Pons (tissue), 1 donor: ENCODE measurements at places on chromosomes 7 and 10.

DNA sequence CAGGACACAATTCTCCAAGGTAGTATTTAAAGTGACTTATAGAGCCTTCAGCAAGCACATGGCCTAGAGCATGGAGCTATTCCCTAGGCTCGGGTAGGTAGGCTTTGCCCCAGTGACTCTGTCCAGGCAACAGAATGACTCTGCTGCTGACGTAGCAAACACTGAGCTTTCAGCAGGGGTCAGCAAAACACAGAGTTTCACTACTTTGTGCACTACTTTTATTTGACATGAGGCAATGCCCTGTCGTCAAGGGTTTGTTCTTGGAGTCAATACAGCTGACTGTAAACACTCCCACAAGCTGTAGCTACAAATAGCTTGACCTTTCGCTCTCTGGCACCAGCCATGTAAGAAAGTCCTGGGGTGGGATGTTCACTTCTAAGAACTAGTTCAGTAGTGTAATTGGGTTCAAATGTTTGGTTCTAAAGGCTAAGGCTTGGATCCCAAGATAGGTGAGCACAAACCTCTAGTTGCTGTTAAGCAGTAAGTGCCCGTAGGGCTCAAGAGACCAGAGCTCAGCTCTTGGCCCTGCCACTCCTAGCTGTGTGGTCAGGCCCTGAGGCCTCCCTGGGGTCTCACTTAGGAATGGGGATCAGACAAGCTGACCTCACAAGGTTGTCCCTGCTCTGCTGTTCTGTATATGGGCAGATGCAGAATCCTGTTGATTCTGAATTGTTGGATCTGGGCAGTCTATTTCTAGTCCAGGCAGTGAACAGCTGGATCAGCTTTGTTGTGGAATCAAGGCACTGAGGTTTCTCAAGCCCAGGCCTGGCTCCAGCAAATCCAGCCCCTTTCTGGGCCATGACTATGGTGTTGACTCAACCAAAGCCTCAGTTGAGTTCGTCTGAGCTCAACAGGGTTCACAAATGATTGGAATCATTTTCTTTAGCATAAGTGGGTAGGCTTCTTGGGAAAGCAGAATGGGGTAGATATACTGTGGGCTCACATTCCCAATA is 10.7 kb downstream of the NODAL start:
- DNase-seq: peak; percentile 64

- DNase-seq: no peak
Observed at GRCh38 chr7:144820552-144820951, 15.3 kb downstream of the TPK1 start.

DNA sequence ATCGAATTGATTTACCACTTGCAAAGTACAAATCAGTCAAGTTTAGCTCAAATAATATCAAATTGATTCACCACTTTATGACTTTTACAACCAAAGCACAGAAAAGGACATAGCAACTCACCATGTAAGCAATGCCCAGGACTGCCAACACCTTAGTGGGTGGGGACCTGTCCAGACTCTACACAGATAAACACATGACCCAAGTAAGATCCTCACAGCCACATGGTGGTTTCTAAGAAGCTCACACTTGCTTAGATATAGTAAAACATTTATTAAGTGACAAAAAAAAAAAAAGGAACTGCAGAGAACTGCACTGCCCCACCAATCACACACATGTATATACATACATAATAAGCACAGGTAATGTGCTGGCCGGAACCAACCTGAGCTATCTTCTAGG is 116.2 kb downstream of the SLC25A13 start:
- no peak for DNase-seq

GRCh38 chr10:34121125-34121753 is 693.9 kb downstream of the PARD3 start:
- DNase-seq: no peak

- no peak for DNase-seq
Observed at GRCh38 chr7:139119486-139119849, 9.9 kb upstream of the ZC3HAV1 start.

DNA sequence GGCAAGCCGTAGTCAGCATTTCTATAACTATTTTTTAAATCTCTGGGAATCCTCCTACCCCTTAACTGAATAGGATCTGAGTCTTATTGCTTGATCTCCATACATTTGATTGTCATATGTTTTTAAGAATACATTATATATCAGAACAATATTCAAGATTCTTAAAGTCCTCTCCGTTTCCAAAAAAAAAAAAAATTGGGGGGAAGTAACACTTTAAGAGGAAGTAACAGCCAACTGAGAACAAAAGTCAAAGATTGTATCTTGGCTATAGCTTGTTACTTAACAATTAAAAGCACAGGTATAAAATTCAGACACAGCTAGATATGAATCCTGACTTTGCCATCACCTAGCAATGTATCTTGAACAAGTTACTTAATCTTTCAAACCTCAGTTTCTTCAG is 169.9 kb upstream of the ADO start:
- no peak for DNase-seq

- DNase-seq: no peak
Observed at GRCh38 chr10:101188942-101189341, 40.3 kb downstream of the LBX1 start.

GRCh38 chr10:75102830-75103673 is 8.4 kb upstream of the SAMD8 start:
- DNase-seq: no peak

DNA sequence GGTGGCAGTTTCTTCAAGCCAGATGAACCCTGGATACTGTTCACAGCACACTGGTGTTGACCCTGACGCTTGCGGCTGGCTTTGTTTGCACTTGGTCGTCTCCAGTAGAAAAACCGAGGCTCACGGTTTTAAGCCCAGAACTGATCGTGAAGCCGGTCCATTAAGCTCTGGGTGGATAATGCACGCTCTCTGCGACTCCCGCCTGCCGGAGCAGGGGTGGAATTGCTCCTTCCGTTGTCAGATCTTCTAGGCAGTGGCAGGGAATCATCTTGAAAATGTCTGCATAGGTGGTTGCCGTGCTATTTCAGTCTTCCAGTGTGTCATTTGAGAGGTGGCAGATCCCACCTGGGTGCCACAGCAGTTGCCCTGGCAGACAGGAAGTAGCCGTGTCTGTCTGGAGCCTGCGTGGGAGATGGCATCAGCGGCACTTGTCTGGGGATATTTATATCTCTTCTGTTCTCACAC is 35.9 kb upstream of the AP5Z1 start:
- DNase-seq: peak; percentile 72

DNA sequence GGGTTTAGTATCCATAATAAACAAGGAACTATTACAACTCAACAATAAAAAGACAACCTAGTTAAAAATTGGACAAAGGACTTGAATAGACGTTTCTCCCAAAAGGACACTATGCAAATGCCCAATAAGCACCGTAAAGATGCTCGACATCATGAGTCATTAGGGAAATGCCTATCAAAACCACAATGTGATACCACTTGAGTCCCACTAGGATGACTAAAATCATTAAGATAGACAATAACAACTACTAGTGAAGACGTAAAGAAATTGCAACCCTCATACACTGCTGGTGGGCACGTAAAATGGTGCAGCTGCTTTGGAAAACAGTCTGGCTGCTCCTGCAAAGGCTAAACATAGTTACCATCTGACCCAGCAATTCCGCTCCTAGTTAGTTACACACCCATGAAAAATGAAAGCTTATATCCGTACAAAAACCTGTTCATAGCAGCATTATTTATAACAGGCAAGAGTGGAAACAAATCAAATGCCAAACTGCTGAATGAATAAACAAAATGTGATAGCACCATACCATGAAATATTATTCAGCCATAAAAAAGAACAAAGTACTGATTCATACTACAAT is 17.3 kb downstream of the CCDC3 start:
- no peak for DNase-seq

GRCh38 chr7:115672024-115672423 is 358.5 kb downstream of the TFEC start:
- no peak for DNase-seq

DNA sequence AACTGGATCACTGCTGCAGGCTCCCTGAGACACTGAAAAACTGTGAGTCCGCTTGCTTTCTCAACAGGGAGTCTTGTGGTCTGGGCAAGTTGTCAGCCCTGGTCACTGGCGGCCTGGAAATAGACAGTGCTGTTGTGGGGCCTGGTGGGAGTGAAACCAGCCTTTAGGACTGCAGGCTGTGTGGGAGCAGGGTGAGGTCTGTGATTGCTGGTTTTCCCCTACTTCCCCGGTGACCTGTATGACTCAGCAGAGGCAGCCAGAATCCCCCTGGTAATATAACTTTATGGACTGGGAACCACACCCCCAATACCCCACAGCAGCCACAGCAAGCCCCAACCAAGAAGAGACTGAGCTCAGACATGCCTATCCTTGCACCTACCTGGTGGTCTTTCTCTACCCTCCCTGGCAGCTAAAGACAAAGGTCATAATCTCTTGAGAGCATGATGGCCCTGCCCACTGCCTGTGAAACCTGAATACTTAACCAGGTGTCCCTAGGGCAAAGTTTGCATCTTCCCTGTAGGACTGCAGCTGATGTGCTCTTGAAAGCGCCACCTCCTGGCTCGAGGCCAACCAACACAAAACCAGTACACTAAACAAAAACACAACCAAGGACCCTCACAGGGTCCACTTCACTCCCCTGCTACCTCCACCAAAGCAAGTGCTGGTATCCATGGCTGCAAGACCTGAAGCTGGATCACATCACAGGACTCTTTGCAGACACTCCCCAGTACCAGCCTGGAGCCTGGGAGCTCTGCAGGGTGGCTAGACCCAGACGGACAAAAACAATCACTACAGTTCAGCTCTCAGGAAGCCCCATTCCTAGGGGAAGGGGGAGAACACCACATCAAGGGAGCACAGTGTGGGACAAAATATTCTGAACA is 7.2 kb upstream of the ADAM22 start:
- no peak for DNase-seq

- DNase-seq: no peak
Observed at GRCh38 chr7:23887660-23888059, 177.6 kb downstream of the STK31 start.

DNA sequence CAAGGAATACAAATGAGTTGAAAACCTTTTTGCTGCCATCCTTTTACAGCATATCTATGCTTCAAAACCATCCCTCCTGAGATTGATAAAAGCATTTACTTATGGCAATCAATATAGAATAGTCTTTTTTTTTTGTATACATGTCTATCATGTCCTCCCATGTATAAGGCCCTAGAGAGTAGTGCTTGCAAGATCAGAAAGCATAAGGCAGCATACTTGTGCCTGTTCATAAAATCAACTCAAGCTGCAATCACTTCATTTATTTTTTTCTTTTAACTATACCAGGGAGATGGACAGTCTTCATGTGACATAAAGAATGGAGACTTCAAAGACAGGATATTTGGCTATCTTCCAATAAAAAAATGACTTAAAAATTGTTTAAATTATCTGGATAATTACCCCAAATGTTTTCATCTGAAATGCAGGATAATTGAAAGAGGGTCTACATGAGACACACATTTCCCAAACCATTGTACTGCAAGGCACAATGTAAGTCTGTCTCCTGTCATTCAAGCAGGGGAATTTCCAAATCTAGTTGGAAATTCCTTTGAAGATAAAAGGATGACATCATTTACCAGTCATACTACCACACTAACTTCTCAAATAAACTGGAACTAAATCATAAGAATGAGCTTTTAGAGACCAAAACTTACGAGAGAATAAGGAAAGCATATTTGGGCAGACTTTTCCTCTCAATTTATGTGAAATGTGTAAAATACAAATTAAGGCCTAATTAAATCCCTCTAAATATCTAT is 22.5 kb downstream of the LRRN3 start:
- no peak for DNase-seq

GRCh38 chr10:63832686-63833085 is 311.5 kb downstream of the REEP3 start:
- DNase-seq: no peak

GRCh38 chr7:39394105-39394680 is 172.0 kb upstream of the YAE1 start:
- no peak for DNase-seq

DNA sequence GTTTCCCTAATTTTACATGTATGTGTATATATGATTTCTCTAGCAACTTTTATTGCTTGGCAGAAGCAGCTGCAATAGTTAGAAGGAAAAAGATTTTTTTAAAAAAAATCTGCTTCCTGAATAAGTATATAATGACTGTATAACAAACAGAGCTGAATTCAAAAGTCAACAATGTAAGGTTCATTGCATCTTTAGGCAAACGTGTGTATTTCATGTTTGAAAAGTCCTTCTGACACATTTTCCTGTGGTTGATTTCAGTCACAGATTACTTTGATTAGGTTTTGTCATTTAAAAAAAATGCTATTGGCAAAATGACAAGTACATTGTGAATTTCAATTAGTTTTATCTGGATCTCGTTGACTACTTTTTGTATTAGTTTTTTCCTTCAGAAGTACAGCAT is 231.0 kb downstream of the CSTF2T start:
- no peak for DNase-seq

DNA sequence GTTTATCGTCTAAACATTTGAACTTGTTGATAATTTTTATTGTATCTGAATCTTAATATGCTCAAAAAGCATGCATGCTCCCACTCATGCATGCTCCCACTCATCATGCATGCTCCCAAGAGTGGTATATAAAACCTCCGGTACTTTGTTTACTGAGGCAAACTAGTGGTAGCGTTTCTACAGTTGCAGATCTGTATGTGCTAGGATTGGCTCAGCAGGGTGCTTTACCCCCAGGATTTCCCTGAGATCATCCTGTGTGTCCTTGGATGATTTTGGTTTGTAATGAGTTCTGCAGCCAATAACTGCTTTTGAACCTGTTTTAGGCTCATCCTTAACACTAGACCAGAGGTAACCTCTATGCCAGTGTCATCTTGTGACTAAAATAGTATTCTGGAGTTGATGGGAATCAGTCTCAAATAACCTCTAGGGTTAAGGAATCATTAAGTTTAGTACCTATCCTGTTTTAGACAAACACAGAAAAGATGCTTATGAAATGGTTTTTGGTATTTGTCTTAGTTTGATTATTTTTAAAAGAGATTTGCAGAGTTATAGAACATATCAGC is 40.4 kb downstream of the PHTF2 start:
- no peak for DNase-seq

DNA sequence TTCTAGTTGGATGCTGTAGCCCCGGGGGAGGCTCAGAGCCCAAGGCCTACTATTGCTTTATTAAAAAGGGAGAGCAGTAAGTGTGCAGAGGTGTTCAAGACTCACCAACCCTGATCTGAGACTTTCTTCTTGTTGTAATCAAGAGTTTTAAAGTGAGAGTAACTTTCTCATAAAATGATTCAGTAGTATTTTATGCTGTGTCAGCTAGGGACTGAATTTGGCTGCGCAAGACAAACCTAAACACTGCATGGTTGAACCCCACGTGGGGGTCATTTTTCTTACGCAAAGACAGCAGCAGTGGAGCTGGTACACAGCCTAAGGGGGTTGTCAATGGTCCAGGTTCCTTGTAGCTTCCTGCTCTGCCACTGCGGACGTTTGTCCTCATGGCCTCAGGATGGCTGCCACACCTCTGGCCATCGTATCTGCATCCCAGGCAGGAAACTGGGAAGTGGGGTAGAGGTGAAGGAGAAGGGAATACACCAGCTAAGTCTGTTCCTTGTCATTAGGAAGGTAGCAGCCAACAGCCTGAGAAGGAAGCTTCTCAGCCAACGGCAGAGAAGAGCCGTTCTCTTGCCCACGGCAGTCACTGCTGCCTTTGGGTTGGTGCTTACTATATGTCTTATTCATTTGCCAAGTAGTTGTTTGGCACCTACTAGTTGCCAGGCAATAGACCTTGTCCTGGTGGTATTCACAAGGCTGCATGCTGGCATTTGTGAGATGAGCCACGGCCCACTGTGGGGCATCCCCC is 44.7 kb downstream of the ELFN1 start:
- no peak for DNase-seq
